ENCODE measurements at places on chromosomes 5 and 9.
A peak's percentile ranks its signal among the peaks of the same experiment; 100 is the strongest.

DNA sequence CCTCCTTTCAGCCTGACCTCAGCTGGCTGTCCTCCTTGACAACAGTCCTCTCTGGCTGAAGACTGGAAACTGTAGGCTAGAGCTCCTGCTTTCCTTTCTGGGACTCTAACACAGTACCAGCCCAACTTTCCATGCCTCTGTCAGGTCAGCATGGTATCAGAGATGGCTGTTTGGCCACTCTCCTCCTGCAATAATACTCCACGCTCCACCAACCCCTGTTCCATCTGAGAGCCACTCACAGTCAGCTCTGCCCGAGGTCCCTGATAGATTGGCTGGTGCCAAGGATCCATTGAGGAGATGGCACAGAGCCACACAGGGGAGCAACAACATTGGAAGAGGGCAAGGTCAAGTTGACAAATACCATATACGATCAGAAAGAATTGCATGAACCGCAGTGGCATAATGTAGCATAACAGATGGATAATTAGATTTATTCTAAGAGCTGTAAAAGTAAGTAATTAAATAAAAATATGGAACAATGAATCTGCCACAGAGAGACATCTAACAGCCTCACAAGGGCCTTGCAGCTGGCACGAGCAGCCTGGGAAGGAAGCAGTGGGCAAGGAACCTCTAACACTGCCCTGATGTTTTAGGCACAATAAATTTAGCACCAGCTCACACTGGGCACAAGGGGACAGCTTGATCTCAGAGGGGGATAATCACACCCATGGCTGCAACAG is 94.3 kb upstream of the LRRTM2 start:
- peak; percentile 31 for DNase-seq

- DNase-seq, result no peak
Observed at GRCh38 chr5:122581629-122582028, 193.3 kb upstream of the SNX2 start.

- DNase-seq, result no peak
Observed at GRCh38 chr5:68983043-68983442, 110.8 kb upstream of the SLC30A5 start.

DNA sequence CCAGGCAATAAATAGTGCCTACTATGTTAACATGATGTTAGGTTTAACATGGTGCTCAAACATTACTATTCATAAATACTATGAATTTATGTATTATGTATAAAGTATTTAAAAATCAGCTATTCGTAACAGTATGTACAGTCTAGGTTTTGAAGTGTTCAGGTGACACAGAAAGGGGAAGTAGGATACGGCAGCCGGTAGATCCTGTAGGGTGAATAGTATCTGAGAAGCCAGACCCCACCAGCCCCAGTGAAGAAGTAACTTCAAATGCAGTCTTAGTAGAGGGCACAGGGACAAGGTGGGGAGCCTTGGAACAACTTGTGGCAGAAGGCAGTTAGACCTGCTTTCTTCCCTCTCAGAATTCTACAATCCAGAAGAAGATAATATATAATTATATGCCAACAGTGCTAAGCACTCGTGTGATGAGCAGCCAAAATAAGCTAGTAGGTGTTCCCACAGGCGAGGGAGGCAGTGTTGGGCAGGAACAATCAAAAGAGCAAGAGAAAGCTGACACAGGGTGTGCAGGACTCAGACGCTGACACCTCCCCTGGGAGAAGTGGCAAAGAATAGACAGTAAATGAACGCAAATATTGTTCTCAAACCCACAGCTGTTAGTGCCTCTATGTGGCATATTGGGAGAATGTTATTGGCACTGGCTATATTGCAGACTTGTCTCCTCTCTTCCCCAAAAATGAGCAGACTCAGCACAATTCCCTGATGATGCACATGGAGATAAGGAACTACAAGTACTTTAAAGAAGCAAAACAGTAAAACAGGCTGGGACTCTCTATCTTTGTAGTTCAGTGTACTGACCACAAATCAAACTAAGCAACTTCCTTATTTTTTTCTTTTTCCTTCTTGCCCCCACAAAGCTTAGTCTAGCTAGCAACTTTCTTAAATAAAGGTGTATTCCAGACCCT is 4.6 kb downstream of the ZNF367 start:
- no peak for DNase-seq

- DNase-seq, result no peak
Observed at GRCh38 chr9:100072805-100073204, 26.0 kb downstream of the ERP44 start.

Measured in RWPE2 (cell line).